Activated T-helper 1 cell treated with anti-CD3 and anti-CD28 coated beads, Interleukin-2, amount 50 U/mL, for 16 hours (primary cell): ENCODE measurements at places on chromosomes 4 and X.

GRCh38 chrX:142655507-142655906, 370.2 kb upstream of the SPANXN4 start:
- DNase-seq, result no peak

DNA sequence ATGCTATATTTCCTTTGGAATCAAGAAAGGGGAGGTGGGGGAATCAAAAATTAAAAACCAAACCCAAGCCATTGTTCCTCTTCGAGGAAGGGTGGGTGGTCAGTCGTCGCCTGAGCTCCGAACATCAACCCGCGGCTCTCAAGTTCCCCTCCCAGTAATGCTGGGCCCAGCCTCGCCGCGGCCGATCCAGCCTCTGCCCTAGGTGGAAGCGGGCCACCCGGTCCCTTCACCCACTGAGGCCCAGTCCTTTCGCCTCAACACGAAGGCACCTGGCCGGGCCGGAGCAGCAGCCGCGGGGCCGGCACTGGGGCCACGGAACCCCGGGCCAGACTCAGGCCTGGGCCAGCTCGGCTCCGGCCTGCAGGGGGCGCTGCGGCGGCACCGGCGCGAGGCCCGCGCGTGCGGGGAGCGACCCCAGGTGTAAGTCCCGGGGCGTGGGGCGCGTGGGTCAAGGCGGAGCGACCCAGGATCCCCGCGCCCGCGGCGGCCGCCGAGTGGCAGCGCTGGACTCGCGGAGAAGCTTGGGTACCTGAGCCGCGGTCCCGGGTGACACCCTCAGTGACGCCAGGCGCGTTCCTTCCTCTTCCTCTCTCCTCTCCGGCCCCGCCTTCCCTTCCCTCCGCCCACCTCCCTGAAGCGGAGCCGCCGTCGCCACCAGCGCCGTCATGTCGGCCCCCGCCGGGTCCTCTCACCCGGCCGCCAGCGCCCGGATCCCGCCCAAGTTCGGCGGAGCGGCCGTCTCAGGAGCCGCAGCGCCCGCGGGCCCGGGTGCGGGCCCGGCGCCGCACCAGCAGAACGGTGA, at the start of gene SEC24B:
Gene SEC24B, plus strand, starts transcription at position 611 of the 802 bp plus-strand sequence. Its CDS starts 55 bp downstream, at position 666.
- DNase-seq, result peak; percentile 80

DNA sequence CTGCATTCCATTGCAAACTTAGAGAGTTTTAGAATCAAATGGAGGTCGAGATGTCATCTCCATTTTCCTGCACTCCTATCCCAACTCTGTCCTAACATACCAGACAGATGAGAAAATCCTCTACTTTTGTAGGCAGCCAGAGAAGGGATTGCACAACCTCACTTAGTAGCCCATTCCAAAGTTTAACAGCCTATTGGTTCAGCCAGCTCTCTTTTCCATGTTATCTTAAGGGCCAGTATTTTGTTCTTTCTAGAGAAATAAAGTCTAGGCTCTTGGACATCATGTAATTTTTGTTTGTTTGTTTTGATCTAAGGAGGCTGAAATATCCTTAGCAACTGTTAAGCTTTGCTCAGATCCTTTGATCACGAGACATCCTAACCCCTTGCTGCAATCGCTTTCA, 173.0 kb downstream of the COX18 start:
- no peak for DNase-seq

DNA sequence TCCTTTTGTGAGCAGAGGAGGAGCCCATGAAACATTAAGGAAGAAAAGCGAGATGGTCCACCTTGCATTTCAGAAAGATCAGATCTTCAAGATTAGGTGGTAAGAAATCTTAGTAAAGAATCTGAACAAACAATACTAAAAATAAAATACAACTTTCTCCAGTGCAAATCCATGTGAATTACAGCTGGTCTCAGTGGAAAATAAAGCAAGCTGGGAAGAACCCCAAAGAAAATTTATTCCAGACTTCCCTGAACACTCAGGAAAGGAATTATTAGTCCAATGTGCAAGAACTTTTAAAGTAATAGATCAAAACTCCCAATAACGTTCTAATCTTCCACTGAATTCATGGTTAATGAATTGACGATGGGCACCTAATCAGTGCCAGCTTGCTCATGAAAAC, 37.3 kb upstream of the C1QTNF7 start:
- no peak for DNase-seq

DNA sequence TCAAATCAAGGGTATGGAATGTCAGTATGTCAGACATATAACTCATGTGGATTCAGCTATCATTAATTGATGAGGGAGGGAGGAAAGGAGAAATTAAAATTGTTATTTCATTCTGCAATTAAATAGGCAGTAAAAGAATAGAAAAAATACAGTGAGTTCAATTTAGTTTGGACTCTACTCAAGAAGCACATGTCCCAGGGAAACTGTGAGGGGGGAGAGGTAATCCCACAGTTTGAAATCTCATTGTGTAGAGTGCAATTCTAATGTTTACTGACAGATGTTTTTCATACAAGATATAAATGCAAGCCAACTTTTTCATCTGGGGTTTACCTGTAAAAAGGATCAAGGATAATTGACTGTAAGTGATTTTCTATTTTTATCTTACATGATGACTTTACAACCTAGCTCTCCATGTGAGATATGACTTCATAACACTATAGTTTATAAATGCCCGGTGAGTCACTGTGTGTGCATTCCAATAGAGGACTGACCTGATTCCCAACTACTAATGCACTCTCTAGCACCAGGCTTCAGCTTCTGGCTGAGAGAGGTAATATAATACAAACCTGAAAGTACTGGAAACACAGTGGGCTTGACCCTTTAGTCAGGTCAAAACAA, 35.2 kb upstream of the SCD5 start:
- no peak for DNase-seq

GRCh38 chr4:86565651-86566050, 28.5 kb upstream of the PTPN13 start:
- DNase-seq, result no peak

GRCh38 chr4:128385683-128386304, 98.2 kb upstream of the PGRMC2 start:
- DNase-seq, result no peak

GRCh38 chr4:76950956-76951671, 1.6 kb downstream of the SEPTIN11 start:
- DNase-seq, result no peak

- DNase-seq, result no peak
These were observed 24.1 kb upstream of the MTM1 start for GRCh38 chrX:150544222-150544787.

DNA sequence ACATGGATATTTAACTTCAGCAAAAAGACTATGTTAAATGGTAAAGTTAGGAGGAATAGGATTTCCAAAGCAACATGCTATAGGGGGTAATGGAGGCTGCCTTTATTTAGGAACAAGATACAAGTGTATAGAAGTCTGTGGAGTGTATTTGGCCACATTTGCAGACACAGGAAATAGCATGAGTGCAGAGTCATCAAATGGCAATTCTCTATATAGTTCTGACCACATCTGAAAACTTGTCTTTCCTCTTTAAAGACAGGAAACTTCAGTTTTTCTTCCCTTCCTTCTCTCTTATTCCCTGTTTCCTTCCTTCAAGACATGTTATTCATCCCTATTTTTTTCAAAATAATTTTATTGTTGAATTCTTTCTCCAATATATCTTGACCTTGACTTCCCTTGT, 119.3 kb upstream of the PITX2 start:
- no peak for DNase-seq

DNA sequence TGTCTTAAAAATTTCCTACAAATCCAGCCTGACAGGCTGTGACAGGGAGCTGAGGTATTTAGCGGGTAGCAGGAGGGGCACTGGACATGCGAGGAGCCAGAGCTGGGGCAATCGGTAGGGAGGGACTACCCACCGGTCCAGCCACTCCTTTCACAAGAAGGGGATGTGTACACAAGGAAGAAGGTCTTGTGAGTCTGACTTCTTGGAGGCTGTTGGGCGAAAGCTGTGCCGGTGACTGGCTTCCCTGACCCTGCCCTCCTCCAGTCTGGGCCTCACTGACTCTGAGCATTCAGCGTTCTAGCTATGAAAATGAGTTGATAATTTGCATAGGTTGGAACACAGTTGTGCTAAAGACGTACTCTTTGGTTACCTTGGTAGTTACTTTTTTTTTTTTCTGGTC, 12.7 kb upstream of the CXCL8 start:
- no peak for DNase-seq

DNA sequence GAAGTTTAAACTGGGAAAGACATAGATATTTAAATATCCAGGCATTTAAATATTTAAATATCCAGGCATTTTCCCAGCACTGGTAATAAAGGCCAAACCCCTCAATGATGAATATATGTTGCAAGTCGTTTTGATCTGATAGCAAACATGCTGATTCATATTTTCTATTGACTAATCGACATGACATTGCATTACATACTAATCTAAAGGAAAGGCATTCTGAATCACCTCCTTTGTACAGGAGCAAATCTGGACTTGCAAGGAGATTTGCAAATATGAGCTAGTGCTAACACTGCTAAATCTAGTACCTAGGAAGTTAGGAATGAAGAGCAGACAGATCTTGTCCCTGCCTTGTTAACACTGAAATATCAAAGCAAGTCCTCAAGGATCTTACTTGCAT, 207.3 kb downstream of the SLC7A11 start:
- no peak for DNase-seq

- no peak for DNase-seq
These were observed 85.0 kb upstream of the FAT1 start for GRCh38 chr4:186808630-186809018.

DNA sequence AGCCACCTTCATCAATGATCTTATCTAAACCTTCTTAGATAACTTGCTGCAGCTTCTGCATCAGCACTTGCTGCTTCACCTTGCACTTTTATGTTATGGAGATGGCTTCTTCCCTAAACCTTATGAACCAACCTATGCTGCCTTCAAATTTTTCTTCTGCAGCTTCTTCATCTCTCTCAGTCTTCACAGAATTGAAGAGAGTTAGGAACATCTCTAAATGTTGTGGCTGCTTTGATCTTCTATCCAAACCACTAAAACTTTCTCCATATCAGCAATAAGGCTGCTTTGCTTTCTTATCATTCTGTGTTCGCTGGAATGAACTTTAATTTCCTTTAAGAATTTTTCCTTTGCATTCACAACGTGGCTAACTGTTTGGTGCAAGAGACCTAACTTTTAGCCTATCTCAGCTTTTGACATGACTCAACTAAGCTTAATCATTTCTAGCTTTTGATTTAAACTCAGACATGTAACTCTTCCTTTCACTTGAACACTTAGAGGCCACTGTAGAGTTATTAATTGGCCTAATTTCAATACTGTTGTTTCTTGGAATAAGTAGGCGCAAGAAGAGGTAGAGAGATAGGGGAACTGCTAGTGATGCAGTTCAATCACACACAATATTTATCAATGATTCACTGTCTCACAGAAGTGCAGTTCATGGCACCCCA, 36.1 kb upstream of the CORIN start:
- DNase-seq, result no peak

DNA sequence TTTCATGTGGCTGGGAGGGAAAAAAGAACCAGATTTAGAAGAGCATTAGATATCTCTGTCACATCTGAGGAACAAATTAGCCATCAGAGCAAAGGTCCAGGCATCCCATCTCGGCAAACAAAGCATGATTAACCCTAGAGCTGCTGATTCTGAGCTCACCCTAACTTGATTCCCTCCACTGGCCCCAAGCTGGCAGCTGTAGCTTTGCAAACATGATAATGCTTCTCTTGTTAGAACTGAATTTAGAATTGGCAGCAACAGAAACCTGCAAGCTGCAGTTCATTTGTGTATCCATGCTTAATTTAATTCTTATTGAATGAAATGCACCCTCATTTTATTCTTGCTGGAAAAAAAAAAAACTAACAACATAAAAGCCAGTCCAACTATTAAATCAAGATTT, 289.2 kb downstream of the IL1RAPL1 start:
- no peak for DNase-seq

GRCh38 chrX:18354369-18355223, at the start of gene SCML2:
Gene SCML2 (minus strand): TSS chrX:18354688. CDS start chrX:18334071, 20,617 bp downstream.
- DNase-seq, result no peak

DNA sequence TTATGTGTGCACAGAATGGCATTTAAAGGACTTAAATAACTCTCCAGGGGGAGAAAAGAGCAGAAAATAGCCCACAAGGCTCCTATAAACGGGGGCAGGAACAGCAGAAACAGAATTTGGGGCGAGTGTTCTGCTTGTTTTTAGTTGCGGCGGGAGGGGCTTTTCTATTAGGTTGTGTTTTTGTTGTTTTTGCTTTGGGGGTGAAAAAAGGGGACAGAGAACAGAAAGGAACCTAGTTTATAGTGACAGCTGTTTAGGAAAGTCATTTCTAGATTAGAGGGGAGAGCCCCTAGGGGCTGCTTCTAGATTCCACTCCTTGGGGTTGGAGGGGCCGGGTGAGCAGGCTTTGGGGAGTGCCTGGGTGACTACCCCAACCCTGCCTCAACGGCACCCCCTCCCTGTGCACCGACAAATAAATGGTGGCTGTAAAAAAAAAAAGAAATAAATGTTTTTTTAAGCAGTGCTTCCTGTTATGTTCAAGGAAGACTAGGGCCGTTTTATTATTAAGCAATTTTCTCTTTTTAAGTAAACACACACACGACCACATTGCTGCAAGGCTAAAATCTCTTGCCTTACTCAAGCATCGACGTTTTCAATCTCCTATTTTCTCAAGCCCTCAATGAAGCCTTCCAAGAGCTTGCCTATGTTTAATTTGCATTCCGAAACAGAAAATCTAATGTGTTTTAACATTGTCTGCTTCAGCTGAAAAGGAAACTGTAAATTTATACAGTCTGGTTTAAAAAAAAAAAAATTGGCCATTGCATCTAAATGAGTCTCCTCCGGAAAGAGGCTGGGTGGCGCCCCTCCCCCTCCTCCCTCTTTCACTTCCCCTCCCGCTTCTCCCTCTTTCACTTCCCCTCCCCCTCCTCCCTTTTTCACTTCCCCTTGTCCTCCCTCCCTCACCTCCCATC, 123.3 kb upstream of the TBL1X start:
- no peak for DNase-seq

DNA sequence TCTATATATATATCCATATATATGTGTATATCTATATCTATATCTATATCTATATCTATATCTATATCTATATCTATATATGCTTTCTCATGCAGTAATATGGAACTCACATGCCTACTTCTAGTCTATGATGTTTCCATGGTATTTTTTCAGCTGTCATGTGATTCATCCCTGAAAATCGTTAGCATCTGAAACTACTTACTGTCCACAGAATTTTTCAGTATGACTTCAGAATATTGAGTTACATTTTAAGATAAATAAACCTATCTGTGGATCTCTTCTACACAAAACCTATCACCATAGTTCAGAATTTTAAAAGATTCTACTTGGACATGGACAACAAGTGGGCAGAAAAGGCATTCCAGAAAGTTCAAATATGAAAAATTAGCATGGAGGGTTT, 855.1 kb upstream of the INTU start:
- no peak for DNase-seq

DNA sequence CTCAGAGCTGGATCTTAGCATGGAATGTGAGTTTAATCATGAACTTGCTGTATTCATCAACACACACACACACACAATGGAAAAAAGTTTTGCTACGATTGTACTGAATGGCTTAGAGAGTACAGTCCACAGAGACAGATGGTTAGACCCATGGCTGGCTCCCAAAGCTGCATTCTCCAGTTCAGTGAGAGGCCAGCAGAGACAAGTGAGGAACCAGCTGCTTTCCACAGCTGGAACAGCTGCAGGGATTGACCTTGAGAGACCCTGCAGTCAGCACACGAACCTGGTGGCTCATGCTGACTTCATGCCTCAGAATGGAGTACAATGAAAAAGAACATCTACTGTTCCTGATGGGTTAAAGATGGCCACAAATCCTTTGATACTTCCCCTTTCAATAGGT, 94.5 kb downstream of the DHX15 start:
- no peak for DNase-seq

- DNase-seq, result no peak
These were observed 11.5 kb upstream of the PCDH10 start for GRCh38 chr4:133137571-133137970.

GRCh38 chrX:16832301-16832700, 37.9 kb downstream of the RBBP7 start:
- DNase-seq, result no peak
